SHP77 (cell line): ENCODE measurements at places on chromosomes 12 and 14.

DNA sequence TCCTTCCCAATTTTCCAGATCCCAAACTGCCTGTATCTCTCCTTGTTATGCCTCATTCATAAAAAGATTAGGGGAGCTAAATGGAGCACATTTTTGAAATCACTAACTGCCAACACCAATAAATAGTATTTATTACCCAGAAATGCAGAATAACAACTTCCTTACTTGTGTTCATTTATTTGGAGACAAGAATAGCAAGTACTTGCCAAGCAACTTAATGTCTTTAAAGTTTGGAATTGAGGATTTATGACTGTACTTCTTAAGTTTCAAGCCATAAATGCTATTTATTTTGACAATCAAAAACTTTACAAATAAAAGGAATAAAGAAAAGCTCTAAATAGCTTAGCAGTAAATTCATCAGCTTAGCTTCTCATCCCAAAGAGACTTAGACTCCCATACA lies 626.1 kb upstream of the NOVA1 start:
- no peak for DNase-seq

DNA sequence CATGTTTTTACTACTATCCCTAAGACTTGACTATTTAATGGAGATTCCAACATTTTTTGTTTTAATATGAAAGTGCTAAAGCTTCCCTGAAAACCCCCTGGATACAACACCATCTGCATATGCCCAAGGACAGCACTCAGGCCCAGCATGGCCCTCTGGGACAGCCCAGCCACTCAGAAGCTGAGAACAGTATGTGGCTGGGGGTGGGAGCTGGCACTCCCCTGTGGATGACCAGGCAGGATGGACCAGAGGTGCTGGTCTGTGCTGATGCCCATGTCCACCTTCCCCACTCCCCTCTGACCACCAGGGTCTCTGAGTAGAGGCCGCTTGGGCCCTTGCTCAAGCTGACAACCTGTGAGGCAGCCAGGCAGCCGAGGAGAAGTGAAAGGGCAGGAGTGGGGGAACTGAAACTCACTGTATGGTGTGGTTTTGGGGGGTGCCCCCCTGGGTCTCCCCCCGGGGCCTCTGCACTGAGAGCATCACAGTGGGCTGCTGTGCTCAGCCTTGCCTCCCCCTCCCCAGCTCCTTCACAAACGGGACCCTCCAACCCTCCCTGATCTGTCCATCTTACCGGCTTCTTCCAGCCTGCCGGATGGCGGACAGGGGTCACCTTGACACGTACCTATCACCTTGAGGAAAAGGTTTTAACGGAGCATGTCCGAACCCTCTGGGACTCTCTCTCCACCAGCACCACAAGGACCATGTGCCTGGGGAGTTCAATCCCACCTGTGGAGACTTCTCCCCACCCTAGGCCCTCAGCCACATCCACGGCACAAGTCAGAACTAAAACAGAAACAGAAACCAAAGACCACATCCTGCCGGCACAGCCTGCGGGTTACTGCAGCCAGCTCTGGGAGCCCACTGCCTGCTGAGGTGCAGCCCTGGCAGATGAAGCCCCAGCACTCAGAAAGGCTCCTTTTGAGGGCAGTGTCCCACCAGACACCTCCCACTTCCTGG lies at the start of gene TMEM229B:
Gene TMEM229B (minus strand): TSS at position 785 of the 957 bp plus-strand sequence. CDS start 14,798 bp downstream, outside the sequence.
- DNase-seq: no peak

DNA sequence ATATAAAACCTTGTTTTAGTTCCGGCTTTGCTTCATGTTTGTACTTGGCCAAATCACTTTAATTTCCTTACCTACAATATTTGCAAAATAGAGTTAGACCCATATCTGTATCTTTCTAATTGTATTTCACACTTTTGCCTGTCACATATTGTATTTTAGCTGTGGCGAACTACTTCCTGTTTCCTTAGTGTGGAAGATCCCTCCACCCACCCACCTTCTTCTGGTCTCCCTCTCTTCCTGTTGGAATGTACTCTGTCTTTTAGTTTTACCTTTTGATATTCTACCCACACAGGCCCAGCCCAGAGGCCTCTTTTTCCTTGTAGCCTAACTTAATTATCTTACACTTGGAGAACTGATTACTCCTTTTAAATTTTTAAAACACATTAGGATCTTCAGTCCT lies 78.2 kb downstream of the SCN8A start:
- DNase-seq: no peak

GRCh38 chr14:63686926-63687325 lies 40.9 kb downstream of the SGPP1 start:
- no peak for DNase-seq

DNA sequence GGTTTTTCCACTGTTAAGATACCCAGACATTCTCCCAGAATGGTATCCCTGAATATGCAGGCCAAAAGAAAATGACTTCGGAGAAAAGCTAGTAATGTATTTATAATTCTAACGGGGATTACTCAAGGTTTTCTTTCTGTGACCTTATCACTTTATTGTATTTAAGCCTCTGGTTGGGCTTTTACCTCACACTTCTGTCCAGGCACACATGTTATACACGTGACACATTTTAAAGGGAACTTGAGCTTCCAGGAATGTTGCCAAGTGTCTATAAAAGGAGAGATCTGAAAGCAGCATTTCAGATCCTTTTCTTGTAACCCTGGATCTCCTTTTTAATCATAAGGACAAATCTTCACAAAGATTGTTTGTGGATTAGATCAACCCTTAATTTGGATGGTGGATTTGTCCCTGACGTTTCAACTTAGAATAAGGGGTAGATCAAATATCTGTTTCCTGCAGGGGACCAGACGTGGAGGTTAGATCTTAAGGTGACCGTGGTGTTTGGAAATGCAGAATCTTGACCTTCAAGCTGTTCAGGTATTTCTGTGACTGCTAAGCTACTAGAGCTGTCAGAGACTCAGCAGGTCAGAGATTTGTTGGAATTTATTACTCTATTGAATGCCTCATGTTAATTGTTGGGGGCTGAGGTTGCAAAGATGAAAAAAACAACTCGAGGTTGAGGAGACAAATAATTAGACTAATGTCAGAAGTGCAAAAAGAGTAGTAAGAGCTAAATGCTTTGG lies 1.5 kb downstream of the CIPC start:
- DNase-seq: no peak

DNA sequence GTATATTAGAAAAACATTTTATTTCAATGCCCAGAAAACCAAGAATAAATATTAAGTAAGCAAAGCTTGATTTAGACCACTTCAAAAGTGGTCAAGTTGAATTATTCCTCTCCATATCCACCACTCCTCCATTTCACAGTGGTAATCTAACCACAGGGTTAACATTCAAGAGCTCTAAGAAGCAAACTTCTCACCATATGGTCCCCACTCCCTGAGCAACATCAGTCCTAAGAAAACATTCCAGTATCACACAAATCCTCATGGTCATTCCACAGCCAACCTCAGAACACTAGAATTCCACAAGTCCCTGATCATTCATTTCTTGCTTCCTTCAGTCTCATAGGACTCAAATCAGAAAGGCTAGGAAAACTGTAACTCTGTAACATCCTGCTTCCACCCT lies 47.9 kb downstream of the ST8SIA1 start:
- DNase-seq: no peak

DNA sequence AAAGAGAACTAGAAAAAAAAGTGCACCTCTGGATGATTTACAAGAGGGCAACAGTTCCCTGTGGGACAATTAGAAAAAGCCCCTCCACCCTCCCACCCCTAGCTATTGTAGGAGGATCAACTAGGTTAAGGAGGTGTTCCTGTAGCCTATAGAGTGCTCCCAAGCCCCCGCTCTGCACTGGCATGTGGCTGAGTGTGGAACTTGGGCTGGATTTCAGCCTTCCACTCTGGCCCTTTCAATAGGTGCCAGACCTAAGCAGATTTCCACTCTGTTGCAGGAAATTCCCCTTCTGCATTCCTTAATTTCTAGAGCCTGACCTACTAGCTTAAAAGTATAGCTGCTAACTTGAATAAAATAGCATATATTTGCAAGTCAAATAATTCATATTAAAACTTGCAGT lies 2.8 kb downstream of the NFATC4 start:
- no peak for DNase-seq

GRCh38 chr14:64123241-64123822 lies 170.8 kb downstream of the ESR2 start:
- no peak for DNase-seq

DNA sequence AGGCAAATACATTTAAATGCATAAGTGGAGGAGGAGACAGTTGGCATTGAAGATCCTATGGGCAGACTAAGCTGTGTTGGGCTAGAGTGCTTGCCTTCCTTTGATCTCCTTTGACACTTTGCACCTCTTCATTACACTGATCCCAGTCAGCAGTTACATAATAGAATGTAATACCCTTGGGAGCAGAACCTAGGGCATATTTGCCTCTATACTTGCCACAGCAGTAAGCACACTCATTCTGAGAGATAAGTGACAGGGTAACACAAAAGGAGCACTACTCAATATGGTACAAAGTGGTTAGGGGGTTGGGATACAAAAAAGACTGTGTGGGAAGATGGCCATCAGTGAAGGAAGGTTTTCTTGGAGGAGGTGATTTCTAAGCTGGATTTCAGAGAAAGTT lies 9.0 kb downstream of the MARS1 start:
- DNase-seq: no peak

DNA sequence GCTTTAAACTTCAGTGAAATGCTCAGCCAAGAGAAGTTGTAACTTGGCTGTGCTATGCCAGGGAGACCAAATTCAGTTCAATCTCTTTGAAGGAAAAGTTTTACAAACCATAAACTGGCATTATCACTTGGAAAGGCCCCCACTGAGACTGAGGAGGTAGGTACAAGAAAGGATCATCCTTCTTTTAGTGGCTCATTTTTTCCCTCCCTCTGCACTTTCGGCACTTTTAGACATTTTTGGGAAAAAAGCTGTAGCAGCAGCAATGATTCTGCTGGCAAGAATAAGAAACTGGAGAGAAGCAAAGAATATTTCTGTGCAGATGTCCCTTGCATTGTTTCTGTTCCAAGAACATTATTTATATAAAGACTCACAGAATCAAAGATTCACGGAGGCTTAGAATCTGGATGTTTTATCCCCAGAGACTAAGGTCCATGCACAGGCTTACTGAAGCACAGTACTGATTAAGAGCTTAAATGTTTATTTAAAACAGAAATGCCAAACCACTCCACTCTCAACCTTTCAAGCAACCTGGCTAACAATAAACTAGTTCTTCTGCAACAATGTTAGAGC lies 12.3 kb downstream of the ZC2HC1C start:
- DNase-seq: no peak

GRCh38 chr12:69417231-69417630 lies 53.0 kb upstream of the FRS2 start:
- DNase-seq: no peak

- DNase-seq: no peak
These were observed 35.0 kb downstream of the ACADS start for GRCh38 chr12:120760349-120761254.

DNA sequence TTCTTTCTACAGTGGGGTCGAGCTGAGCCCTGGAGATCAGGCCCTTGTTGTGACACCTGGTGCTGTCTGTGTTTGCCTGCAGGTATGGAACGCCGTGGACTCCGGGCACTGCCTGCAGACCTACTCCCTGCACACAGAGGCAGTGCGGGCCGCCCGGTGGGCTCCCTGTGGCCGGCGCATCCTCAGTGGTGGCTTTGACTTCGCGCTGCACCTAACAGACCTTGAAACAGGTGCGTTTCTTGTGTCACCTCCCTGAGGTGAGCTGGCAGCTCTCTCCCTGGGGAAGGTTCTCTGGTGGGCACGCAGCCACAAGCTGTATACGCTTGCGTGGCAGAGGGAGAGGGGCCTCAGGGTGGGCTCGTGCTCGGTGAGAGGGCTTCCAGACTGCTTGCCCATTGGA lies 119.3 kb downstream of the BEGAIN start:
- no peak for DNase-seq

- DNase-seq: no peak
These were observed 584.1 kb downstream of the VRK1 start for GRCh38 chr14:97381309-97381708.

- DNase-seq: no peak
These were observed 66.6 kb downstream of the CLMN start for GRCh38 chr14:95253039-95253630.

DNA sequence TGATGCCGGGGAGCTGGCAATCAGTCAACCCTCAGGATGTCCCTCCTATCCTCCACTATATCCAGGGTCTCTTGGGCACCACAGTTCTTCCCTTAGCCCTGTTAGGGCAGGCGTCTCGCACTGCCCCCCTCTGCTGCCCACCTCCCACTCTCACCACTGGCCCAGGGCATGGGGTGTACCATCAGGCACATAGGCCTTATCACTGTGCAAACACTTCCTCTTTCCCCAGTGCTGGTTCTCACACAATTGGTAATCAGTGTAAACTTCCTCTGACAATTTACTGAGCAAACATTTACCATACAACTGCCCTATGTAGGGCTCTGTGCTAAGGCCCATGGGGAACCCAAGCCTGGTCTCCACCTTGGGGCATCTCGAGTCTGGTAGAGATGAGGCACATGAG lies 20.1 kb upstream of the TMED10 start:
- DNase-seq: no peak

- no peak for DNase-seq
These were observed 198.0 kb downstream of the ADGRD1 start for GRCh38 chr12:131151558-131152345.

DNA sequence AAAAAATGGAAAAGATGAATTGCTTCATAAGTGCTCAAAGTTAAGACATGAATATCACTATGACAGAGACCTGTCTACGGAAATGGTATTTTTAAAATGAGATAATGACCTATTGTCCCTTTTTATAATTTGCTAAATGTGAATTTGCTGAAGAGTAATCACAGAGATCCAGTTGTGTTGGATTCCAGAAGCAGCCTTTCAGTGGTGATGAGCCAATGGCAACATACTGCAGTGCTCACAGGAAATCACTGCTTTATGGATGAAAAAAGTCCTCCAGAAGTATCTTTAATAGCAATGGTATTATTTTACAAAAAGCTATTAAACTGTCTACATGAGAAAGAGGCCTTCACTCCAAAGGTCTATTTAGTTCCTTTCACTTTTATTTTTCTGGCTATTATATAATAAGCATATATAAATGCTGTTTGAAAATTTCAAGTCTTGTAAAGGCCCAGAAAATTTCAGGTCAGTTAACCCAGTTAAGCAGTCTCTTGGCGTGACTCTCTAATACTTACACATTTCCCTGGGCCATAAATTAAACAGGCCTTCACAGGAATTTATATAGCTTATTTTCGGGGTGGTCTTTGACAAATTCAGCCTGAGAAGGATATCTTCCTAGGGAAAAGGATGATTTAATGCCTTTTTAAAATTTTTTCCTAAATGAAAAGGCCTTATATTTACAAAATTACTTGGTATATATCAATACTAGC lies 55.4 kb downstream of the KCNJ8 start:
- DNase-seq: no peak

DNA sequence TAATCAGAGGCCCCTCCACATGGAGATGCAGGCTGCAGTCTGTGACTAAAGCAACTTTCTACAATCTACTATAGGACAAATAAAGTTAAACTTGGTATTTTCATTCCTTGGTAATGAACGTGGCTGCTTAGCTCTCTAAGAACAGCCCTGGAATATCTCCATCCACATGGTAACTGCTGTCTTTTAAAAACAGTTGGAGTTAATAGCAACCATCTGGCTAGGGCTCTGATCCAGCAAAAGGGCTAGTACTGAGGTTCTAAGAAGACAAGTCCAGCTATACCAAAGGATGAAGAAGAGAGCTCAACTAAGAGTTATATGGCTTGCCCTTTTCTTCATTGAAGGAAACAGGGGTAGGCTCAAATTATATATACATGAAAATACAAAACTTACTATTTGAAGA lies 920.1 kb downstream of the FLRT2 start:
- no peak for DNase-seq
